Vagina (tissue), 2 donors: ENCODE measurements at places on chromosomes 4 and X.
A peak's percentile ranks its signal among the peaks of the same experiment; 100 is the strongest.

DNA sequence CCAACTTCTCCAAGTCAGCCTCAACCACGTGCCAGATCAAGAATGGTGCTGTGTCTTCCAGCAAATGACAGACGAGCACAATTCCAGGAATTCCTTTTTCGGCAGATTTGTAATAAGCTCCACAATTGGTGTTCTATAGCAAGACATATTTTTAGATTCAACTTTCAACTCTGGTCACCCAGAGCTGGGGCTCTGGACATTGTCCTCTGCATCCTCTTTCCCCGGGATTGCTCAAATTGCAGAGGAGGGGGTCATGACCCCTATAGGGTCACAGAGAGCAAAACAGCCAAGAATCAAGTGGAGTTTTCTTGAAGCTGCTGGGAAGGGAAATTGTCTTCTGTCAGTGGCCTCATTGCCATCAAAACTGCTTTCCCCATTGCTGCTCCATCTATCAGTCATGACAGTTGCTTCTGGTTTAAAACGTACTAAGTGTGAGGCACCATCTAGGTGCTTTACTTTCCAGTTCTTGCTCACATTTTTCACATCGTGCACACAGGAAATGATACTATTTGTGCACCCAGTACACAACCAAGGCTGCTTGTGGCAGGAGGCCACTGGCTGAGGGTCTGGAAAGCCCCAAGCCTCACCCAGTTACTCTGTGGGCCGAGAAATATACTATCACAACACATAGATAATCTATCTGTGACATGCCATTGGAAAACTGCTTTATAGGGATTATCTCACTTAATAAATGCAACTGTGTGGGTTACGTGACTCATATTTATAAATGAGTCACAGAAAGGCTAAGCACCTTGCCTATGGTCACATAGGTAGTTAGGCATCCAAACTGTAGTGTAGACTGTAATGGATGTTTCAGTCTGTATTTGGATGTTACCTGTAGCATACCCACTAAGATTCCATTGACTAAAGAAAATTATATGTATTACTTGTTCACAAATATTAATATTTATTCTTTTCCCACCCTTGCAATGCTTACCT lies 91.7 kb upstream of the PHOX2B start:
- DNase-seq: no peak

DNA sequence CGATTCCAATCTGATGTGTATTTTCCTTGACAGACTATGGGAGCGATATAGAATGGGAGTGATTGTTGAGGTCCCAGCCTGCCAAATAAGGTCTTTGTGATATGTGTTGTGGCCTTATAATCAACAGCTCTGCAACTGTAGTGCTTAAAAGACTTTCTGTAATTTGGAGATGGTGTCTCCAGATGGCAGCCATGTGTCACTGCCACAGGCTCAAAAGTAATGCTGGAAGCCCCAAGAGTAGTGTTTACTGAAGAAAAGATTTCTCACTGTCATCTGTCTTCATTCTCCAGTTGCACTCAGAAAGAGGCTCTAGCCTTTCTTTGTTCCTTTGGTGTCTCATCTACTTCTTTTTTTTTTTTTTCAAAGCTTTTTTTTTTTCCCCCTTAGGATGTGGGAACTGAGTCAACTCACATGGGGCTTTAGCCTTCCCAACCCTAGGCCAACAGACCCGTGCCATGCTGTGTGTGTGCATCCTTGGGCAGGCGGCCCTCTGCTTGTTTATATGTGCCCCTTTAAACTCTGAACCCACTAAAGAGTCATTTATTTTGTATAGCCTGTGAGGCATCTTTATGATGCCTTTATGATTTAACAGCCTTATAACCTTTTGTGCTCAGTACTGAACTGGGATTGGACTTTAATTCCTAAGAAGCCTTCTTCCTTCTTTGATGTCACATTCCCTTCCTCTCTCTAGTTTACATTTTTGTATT lies 15.6 kb downstream of the SRPX2 start:
- peak; percentile 20 for DNase-seq

DNA sequence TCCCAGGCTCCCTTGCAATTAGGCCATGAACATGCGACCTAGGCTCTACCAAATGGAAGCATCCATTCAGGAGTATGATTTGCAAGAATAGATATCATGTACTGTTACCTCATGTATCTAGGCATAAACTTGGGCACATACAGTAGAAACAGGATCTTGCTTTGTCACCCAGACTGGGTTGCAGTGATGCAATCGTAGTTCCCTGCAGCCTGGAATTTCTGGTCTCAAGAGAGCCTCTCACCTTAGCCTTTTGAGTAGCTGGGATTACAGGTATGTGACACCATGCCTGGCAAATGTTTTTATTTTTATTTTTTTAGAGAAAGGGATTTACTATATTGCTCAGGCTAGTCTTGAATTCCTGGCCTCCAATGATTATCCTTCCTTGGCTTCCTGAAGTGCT lies 994.2 kb downstream of the ADGRL3 start:
- DNase-seq: no peak

DNA sequence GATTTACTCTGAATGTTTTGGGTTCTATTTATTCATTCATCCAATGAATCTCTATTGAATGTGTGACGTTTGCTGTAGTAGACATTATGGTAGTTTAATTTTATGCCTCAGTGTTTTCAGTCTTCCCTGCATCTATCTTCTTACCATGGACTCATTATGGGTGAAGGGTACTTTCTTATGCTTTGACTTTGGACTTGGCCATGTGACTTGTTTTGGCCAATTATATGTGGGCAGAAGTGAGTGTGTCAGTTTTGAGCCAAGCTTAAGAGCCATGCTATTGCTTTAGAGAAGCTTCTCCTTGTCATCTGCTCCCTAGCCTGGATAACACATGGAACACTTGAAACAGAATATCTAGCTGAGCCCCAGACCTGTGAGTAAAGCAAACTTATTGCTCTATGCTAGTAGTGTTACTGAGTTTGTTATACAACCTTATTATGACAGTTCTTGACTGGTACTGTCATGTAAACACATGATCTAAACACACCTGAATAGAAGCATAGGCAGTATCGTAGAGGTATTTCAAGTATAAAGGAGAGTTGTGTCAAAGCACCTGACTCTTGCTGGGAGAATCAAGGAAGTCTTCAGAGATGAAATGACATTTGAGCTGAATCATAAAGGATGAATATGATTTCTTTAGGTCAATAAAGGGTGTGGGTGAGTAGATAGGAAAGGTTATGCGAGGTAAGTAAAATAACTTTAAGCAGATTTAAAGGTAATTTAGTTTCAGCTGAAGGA lies 128.4 kb downstream of the NAA11 start:
- no peak for DNase-seq

DNA sequence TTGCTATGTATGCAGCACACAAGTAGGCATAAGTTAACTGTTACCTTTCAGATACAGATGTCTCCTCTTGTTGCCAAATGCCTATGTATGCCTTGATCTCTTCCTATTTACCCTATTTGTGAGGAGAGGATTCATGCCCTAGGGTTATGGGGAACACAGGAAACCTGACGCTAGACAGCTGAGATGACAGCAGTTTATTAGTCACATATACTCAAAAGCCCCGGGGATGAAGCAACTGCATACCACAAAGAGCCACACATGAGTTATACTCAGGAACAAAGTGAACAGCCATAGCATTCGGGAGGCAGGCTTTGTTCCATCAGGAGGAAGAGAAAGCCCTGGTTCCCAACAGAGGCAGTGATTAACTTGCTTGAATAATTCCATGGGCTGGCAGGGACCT lies 1011.7 kb upstream of the PCDH7 start:
- DNase-seq: no peak

- DNase-seq: no peak
These were observed 224.0 kb upstream of the BMP3 start for GRCh38 chr4:80806472-80806871.

DNA sequence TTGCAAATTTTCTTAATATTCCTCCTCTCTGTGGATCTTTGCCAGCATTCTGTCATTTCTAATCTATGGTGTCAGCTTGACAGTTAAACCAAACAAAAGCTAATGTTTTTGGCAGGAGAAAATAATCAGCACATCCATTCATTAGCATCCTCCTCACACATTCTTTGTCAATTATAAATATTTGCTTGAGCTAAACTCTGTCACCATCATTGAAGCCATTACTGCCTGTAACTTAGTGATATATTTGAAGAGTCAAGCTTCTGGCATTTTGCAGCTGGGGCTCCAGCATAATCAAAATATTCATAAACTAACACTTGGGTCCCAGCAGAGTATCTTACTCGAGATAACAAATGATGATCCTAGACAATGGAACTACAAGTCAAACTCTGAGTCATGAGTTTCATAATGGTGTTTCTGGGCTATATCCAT lies 126.1 kb downstream of the EIF4E start:
- DNase-seq: no peak

DNA sequence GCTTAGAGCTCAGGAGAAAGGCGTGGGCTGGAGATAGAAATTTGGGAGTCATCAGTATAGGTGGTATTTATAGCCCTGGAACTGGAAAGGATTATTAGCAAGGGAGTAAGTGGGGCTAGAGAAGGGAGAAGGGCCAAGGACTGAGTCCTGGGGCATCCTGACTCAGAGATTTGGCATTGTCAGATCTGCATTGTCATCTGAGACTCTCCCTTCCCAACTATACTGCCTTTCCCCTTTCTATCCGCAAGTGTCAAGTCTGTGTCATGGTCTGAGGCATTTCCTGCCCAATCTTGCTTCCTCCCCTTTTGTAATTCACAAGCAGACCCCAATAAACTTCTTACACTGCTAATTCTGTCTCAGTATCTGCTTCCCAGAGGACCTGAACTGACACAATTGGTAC lies 24.4 kb upstream of the SLC25A43 start:
- DNase-seq: no peak

DNA sequence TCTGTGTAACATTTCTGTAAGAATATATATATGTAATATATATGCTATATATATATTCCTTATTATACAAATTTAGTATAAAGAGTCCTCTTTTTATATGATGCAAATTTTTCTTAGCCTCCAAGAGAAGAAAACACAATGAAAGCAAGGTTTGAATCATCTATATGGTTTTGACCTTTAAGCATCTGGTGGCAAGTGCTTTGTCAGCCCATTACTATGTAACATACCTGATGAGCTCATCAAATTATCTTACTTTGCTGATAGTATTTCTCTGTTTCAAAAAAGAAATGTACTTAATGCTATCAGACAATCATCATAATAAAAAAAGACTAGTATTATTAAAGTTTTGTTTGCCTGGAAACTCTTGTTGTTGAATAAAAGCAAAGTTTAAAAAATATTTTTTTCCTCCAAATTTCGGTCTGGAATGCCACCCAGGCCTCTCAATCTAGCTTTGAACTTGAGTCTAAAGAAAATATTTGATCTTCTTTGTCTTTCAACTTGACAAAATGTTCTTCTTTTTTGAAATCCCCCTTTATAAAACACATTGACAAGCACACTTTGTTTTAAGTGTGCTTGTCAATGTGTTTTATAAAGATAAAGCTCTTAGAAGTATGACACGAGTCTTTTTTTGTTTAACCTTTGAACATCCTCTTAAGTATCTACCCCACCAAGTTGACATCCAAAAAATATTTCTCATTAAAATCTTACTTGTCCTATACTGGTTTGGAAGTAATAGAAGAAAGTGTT lies 26.2 kb downstream of the ZNF330 start:
- no peak for DNase-seq

- no peak for DNase-seq
These were observed 247.9 kb downstream of the ARHGAP24 start for GRCh38 chr4:85722807-85723206.

GRCh38 chrX:140815868-140816267 lies 106.3 kb downstream of the LINC00632 start:
- DNase-seq: no peak

DNA sequence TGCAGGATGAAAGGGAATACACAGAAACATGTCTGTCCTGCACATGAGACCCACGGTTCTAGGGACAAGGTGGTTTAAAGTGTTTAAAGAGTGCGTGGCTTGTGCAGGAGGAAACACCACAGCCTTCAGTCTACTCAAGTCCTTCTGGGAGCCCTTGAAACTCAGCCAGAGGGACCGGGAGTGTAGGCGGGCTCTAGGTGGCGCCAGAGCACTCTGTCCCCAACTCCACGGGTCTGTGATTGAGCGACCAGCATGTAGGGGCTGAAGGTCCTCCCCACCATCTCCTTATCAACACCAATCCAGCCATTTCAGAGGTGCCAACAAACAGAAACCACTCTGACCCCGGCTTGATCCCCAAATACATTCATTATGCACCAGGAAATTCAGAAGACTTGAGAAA lies 82.0 kb upstream of the CLDN34 start:
- no peak for DNase-seq

DNA sequence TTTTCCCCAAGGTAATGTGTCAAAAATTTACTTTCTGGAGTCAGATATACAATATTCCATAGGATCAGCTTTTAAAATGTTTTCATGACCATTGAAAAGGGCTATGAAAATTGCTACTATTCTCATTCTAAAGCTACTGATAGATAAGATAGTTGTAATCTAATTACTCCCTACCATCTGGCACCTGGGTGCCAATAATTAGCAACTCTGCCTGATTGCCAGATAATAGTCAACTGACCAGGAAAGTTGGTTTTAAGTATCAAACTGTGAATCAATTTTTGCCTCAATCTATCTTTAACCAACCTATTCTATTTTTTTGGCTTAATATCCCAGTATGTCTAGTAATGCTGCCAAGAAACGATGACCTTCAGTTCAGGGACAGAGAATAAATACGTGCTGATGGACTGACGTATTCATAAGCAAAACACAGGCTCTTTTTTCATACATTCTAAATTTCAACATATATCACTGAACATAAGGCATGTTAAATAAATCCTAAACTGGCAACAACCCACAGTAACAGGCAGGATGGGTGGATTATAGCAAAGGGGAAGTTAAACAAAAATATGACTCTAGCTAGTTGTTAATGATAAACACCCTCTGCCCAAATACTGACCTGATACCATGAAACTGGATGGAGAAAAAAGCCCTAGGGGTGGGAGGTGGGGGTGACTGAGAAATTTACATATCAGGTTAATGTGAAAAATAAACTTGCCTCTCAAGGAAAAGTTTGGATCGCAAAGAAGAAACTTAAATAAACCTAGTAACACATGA lies 18.2 kb downstream of the SH3RF1 start:
- DNase-seq: no peak

DNA sequence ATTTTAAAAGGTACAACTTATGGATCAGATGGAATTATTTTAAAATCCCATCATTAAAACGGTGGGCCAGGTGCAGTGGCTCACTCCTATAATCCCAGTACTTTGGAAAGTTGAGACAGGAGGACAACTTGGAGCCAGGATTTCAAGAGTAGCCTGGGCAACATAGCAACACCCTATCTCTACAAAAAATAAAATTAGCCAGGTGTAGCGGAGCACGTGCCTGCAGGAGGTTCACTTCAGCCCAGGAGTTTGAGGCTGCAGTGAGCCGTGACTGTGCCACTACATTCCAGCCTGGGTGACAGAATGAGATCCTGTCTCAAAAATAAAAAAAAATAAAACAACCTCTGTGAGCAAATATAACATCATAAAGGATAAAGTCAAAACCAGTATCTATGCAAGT lies 11.4 kb downstream of the ADH5 start:
- DNase-seq: no peak

GRCh38 chr4:98669577-98669976 lies 11.2 kb upstream of the TSPAN5 start:
- DNase-seq: no peak
